ENCODE measurements at places on chromosomes 6 and 20.
A peak's percentile ranks its signal among the peaks of the same experiment; 100 is the strongest.

DNA sequence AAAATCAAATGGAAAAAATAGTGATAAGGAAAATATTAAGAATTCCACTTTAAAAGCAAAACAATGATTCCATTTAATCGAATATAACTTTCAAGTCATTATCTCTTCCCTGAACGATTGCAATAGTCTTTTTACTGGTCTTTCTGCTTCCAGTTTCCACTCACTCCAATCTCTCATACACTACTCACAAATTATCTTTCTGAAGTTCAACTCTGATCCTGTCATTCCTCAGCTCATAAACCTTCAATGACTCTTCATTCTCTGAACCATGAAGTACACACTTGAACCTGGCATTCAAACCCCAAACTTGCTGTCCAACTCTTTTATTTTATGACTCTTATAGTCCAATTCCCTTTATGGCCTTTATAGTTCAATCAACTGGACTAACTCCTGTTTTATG, 304.1 kb upstream of the TCF21 start:
- no peak for DNase-seq

- no peak for DNase-seq
These were observed 608 bp upstream of the EIF2S2 start for GRCh38 chr20:34112600-34113101.

- peak; percentile 55 for DNase-seq
These were observed 235.2 kb downstream of the SIM1 start for GRCh38 chr6:100229512-100229911.

DNA sequence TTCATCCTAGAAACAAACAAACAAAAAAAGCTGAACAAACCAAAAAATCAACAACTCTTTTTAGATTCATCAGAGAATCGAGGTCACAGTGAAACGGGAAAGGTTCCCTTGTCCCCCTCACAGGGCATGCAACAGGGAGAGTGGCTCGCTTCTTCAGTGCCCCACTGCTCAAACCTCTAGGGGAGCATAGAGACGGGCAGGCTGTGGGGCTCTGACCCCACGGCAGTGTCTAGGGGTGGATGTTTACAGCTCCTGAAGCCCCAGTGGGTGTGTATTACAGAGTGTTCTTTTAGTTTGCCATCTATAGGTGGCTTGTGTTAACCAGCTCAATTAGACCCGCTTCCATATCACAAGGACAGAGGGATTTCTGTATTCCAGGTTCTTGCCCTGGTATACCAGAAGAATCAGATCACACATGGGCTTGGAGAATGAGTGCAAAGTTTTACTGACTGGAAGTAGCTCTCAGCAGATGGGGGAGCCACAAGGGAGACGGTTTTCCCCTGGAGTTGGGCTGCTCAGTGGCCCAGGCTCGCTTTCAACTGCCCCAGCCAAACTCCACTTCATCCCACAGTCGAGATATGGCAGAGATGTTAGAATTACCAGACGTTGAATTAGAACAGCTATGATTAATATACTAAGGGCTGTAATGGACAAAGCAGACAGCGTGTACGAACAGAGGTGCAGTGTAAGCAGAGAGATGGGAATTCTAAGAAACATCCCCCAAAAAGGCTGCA, 192.6 kb upstream of the CST7 start:
- DNase-seq: no peak

- peak; percentile 65 for DNase-seq
These were observed 32.4 kb upstream of the FAM184A start for GRCh38 chr6:119110601-119111548.

DNA sequence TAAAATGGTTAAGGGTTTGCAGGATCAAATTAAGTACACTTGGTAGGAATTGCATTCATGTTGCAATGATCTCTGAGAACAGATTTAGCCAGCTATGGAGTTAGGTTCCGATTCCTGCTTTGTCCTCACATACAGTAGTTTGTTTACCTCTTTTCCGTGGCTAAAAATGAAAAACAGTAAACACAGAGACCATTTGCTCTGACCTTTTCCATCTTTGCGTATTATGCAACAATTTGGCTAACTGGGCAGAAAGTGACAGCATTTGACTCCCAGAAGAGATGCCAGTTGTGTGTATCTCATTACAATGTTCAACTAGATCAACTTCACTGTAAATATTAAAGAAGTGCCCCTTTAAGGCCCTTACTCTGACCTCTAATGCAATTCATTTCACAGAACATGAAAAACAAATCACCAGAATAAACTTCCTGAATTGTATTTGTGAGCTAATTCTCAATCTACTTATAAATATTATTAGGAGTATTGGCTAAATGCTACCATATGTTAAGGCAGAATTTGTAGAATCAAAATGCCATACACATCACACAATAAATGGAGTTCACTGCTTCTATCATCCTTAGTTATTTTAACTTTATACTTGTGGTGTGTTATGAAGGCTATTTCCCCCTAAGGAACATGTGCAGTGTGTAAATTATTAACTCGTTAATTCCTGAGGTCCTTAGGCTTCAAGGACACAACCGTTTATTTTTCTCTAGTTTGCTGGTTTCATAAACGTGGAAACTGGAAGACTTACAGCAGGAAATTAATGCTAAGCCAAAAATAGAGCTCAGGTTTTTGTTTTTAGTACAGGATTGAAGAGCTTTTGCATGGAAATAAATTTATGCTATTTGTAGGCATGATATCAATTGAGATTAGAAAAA, 380.7 kb upstream of the CITED2 start:
- DNase-seq: no peak

GRCh38 chr6:14711704-14712379, 534.0 kb upstream of the JARID2 start:
- DNase-seq: no peak

- no peak for DNase-seq
These were observed 28.5 kb upstream of the ADGRF4 start for GRCh38 chr6:47669684-47670513.

DNA sequence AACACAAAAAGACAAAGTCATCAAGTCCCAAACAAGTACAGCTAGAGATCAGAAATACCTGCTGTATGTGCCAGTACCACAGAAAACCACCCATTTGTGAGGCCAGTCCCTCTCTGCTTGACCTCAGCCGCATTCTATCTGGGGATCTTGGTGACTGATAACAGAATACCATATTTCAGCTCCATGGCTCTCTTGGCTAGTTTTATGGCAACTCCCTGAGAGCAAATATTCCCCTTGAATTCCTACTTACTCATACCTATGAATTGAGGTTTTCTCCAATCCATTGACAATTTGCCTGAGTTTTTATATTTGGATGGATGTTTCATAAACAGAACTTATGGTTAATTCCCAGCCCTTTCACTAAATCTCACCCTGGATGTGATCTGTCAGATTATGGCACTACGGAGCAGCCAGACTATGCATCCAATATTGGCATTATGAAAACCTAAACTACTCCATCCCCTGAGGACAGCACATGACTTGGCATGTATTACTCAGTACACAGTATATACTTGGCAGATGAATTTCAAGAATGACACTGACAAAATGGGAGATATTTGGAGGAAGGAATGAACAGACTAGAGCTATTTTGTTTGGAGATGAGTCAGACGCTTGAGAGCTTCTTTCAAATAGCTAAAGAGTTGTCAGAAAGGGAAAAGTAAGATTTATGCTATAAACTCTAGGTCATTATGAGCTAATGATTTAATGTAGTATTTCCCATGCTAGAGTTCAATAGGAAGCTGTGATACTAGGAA, 95.7 kb downstream of the PRDM1 start:
- DNase-seq: no peak

DNA sequence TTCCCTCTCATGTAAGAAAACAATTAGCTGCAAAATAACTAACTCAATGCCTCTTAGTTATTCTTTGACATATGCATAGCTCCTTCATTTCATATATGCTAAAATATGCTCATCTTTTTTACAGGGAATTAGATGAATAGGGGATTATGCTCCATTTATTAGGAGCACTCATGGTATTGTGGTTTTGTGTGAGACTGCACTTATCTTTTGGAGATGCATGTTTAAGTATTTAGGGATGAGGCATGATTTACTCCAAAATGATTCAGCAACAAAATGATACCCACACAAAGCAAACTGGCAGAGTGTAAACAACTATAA, 8.8 kb downstream of the BNIP5 start:
- no peak for DNase-seq

DNA sequence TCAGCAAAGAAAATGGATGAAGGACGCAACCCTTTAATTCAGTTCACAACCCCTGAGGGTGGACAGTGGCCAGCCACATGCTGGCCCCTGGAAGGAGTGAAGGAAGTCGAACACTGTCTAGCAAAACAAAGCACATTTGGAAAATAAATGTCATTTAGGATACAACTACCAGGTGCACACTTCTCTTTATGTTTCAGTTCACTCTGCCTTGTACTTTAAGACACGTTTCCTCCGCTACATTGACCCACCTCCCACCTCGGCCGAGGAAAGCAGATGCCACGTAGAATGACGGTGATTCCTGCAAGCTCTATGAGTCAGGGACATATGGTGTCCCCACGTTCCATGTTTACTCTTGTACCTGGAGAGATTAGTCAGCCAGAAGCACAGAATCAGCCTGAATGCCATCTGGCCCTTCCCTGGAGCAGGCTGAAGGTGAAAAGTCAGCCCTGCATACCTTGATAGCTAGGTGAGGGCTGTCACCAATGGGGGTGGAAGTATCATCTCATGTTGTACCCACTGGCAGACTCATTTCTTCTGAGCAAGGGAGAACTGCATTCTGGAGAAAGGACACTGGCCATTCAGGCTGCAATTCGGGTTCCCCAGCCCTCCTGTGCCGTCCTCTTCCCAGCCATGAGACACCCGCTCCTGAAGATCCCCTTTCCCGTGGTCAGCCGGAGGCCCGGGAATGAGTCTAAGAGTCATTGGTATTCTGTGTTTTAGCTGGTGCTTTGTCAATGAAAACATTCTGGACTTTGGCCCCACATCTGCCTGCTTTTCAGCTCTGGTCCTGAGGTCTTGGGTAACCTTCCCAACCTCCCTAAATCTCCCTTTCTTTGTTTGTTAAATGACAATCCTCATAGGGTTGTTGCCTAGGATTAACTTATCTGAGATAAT, 60.6 kb downstream of the FOXA2 start:
- DNase-seq: no peak

GRCh38 chr6:11972806-11973205, 39.3 kb upstream of the HIVEP1 start:
- peak; percentile 46 for DNase-seq

- DNase-seq: no peak
These were observed 39.0 kb downstream of the DSE start for GRCh38 chr6:116409756-116410155.

DNA sequence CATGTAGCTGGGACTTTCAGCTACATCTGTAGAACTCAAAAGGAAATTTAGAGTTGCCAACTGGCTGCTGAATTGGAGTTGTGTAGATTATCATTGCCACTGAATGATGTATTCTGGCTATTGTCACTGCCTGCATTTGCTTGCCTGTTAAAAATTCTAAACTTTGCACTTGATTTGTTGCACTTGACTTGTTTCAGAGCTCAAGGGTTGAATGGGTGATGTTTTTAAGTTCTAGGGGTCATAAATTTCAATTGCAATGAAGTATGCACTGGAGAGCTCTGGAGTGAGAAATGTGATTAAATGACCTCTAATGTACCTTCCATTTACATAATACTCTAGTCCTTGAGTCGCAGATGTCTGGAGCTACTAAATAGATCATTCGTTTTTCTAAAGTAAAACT, 102.4 kb downstream of the TNFRSF21 start:
- no peak for DNase-seq

DNA sequence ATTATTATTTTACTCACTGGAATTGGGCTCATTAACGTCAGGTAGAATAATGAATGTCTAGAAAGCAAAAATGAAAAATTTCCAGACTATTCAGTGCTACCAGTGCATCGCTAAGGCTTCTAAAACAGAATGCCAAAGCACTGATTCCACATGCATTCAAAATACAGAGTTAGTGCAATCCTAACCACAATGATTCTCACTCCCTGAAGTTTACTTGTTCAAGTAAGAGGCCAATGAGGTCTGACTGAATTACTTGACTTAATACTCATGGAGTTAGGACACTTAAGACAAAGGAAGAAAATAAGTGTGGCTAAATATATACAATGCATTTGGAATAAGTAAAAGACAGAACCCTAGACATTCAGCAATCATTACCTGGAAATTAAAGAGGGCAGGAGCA, 220.5 kb downstream of the PKHD1 start:
- no peak for DNase-seq

GRCh38 chr20:16412906-16413305, 160.3 kb downstream of the KIF16B start:
- DNase-seq: no peak

DNA sequence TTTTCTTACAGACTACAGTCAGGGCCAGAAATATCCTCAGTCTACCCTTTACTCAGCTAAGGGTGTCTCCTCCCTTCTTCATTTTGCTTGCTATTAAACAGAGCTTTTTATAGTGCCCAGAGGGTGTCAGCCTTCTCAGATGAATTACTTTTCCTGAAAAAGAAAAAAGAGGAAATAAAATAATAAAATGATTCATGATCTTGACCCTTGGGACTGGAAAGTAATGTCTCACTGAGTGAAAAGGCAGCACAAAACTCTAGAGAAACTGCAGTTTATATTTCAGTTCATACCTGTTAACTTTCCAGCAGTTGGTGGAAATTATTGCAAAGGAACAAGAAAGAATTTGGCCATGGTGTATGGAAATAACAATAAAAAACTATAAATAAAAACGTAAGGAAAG, 170.6 kb downstream of the IBTK start:
- no peak for DNase-seq

DNA sequence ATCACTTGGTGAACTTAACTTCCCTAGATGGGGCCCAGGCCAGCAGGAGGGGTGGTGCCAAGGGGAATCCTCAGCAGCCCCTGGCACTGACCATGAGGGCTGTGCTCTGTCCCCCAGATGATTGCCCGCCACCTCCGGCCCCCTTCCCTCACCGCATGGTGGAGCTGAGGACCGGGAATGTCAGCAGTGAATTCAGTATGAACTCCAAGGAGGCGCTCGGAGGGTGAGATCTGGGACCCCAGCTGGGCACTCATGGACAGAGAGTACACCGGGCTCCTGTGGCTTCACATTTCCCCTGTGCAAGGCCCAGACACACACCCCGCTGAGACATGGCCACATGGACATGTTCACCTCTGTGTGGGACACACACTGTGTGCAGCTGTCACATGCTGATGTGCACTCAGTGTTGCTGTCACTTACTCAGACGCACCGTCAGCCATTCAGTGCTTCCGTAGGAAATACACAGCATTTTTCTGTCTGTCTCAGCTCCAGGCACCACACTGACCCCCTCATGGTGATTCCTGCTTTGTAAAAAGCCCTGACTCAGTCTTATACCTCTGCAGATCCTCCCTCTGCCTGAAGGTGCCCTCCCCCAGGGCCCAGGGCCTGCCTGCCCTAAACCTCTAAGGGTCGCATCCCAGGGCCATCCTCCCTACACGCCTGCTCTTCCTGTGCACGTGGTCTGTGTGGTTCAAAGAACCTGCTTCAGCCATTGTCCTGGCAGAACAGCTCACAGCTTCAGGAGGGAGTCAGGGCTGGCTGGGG, 4.4 kb downstream of the MYLK2 start:
- no peak for DNase-seq
